ENCODE measurements at places on chromosomes 4 and X. TPM values are rescaled to one million over a fixed set of nuclear protein-coding genes. Genes with fewer than 3 reads are reported as not detected.

The SLC9B1 gene
- not detected for total RNA-seq

The TLR8 gene
- not detected for total RNA-seq

The VCX3B gene
- not detected for total RNA-seq

The CCDC149 gene
- total RNA-seq = 2.7 TPM

The ELF4 gene
- 17.8 TPM for total RNA-seq

The PAGE1 gene
- not detected for total RNA-seq

The FRG2 gene
- not detected for total RNA-seq

The CFAP47 gene
- total RNA-seq = not detected

The PAGE2B gene
- total RNA-seq = not detected

The RBM47 gene
- 70.5 TPM for total RNA-seq

The CT83 gene
- total RNA-seq = 1.1 TPM

Measured in tracheal epithelial cell (primary cell).